HT-29 (cell line): ENCODE measurements at places on chromosomes 1 and 21.

DNA sequence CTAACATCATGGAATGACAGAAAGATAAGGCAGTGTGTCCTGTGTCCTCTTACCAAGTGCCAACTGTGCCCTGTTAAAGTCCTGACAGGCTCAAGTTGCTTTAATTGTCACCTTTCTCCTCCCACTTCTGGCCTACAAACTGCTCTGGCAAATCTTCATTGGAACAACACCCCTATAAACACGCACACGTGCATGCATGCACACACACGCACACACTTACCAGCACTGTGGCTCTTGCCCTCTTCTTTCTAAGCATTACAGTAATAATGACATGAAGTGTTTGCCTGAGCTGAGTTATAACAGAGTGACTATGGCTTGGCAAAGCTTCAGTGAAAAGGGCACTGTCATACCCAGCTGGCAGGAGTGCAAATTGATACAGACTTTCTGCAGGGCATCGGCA, 82.3 kb upstream of the SYT6 start:
- no peak for DNase-seq

DNA sequence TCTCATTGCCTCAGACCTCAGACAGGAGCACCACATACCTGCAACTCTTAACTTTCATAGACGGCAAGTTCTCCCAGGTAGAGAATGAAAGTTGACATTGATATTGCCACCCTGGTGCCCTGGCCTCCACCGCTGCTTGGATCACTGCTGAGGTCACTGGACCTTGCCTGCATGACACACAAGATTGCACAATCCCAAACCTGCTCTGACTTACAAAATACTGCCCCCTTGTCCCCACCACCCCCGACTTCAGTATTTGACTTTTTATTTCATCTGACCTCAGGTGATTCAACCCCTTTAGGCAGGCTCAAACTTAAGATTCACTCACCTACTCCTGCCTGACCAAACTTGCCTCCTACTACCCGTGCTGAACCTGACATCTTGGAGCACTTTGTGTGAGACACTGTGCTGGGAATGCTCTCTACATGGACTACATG, 43.1 kb upstream of the S1PR1 start:
- no peak for DNase-seq

DNA sequence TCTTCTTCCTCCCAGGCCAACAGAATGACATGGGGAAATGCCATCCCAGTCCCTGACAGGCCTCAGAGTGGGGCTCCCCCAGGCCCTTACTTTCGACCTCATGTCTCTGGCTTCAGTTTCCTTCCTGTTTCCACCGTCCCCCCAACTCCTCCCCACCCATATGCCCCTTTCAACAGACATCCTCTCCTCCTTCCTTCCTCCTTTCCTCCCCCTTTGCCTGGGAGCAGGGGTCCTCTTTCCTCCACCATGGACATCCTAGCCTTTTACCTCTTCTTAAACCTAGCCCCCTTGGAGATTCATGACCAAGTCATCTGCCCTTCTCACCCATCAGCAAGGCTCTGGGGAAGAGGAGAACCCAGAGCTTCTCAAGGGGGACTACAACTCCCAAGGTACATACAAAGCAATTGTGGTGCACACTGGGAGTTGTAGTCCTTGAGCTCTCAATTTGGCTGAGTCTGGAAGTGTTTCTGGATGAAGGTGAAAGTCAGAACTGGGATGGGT, 4.0 kb downstream of the ZBTB7B start:
- no peak for DNase-seq

DNA sequence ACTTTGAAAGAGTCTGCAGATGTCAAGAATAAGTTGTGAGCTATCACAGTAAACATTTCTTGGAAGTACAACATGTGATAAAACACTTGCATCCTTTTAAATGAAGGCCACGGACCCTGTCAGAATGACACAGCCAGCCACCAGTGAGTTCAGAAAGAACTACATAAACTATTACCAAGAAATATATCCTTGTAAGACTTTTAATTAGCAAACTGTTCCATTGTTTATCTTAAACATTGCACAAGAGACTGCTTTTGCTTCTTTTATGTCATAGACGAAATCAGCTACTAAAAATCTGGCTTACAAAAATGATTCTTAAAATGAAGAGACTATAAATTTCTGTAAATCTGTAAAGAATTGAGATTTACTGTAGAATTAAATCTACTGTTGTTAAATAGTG, 17.9 kb downstream of the LRRC7 start:
- DNase-seq = no peak

GRCh38 chr21:45328198-45329091, 40.8 kb upstream of the POFUT2 start:
- DNase-seq = no peak

- no peak for DNase-seq
Observed at GRCh38 chr21:43332861-43333297, 94.1 kb downstream of the SIK1 start.

DNA sequence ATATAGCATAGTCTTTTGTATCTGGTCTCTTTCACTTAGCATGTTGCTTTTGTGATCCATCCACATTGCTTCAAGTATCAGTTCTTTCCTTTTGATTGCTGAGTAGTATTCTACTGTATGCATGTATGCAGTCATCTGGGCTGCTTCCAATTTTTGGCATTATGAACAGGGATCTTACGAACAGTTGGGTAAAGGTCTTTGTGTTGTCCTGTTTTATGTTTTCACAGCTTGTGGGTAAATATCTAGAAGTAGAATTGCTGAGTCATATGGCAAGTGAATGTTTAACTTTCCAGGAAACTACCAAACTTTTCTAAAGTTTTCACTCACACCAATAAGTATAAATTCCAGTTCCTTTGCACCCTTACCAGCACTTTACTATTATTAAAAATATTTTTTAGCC, 60.9 kb downstream of the LHX4 start:
- no peak for DNase-seq

DNA sequence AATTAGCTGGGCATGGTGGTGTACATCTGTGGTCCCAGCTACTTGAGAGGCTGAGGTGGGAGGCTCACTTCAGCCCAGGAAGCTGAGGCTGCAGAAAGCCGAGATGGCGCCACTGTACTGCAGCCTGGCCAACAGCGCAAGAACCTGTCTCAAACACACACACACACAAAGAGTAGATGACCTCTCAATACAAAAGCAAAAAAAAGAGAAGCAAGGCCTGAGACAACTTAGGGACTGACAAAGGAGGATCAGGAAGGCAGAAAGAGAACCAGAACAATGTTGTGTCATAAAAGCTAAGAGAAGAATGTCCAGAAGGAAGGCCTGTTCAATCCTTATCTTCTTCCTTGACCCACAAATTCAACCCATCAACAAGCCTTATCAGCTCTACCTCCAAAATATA, 18.5 kb downstream of the WASF2 start:
- DNase-seq = no peak

- DNase-seq = no peak
Observed at GRCh38 chr1:14120895-14121294, 420.9 kb downstream of the PRDM2 start.

DNA sequence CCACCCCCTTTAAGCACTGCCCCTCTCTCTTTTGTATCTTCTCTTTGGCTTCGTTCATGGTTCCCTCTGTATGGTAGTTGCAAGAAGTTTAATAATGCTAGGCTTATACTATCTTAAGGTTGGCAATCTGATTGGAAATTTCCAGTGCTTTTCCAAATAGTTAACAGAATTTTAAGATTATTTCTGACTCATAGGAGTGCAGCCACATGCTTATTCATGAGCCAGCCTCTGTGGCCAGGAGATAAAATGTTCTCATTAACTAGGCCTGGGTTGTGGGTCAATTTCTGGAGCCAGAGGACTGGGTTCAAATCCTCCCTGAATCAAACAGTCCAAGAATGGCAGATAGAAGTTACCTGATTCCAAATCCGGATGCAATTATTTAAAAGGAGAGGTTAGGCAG, 103.1 kb downstream of the ATP6V1G3 start:
- no peak for DNase-seq

GRCh38 chr1:91889717-91890459, 3.9 kb upstream of the TGFBR3 start:
- DNase-seq = peak; percentile 71

DNA sequence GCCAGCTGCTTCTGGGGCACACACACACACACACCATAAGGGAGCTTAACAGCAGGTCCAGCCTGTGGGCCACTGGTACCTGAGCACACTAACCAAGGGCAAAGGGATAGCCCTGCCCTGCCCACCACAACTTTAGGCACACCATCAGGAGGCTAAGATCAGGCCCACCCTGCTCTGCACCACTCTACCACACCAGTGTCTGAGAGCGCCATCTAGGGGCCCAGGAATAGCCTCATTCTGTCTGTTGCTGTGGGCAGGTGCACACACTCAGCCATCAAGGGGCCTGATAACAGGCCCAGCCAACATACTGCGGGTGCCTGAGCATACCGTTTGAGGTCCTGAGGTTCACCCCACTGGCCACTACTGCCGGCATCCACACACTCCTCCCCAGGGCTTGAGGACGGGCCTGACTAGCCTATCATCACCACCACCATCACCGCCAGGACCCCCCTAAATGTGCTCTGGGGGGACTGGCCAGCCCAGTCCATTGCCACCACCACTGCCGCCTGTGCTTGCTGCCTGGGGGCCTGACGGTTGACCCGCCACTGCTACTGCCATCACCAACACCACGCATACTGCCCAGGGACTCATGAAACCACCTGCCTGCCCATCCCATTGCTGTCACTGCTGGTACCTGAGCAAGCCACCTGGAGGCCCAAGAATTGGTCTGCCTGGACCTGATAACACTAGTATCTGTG, 31.3 kb downstream of the NSL1 start:
- DNase-seq = no peak

DNA sequence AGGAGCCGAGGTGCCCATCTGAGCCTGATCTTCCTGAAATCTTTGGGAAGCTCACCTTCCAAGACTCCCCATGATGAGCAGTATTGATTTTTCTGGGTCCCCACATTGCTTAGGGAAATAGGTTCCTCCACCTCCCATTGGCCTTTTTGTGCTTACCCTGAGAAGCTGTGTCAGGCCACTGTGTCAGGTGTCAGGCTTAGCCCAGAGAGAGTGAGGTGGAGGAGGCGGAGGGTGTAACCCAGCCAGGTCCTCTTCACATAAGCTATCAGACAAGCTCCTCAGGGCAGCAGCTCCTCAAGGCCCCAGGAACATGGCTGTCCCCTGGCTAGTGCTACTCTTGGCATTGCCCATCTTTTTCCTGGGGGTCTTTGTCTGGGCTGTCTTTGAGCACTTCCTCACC, 352 bp downstream of the AADACL4 start:
- DNase-seq = no peak

DNA sequence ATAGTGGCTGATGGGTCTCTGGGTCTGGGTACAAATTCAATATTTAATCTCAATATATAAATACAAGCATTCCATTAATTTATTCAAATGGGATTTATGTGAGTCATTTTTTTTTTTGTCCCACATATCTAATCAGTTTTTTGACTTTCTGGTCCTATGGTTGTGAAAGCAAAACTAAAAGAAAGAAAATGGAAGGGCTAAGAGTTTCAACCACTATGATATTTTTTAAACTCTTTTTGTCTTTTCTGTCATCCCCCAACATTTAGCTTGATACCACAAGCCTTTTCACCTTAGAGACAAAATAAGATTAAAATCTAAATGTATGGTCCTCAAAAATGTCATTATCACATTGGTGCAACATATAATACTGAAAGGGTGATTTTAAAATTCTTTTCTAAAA, 602.7 kb upstream of the CHRM3 start:
- DNase-seq = no peak

DNA sequence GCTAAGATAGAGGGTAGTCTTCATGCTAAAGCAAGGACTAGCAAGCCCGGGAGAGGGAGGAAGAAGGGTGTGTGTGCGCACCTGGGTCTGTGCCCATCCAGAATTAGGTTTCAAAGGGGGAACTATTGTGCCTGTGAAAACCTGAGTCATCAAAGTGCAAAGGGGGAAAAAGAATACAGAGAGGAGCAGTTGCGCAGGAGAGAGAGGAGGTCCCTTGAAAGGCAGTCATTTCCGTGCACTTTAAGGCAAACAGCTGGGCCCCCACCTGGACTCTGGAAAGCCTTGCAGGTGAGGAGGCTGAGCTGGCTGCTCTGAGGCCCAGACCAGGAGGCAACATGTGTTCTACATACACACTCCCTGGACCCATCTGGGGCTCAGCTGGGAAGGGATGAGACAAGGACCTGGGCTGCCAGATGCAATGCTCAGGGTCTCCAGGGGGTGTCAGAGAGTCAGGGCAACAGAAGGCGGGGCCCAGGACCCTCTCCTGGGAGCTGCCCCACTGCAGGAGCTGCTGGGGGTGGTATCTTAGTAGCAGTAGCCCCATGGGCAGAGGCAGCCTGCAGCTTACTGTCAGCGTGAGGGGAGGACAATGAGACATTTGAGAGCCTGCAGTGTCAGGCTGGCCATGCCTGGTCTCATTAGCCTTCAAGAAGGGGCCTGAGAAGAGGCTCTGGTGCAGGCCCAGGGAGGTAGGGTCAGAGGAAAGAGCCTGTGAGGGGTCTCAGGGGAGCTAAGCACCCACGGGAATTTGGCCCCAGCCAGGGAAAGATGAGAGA, 14.3 kb downstream of the PROK1 start:
- DNase-seq = no peak
